ENCODE measurements at places on chromosomes 16 and 17.

DNA sequence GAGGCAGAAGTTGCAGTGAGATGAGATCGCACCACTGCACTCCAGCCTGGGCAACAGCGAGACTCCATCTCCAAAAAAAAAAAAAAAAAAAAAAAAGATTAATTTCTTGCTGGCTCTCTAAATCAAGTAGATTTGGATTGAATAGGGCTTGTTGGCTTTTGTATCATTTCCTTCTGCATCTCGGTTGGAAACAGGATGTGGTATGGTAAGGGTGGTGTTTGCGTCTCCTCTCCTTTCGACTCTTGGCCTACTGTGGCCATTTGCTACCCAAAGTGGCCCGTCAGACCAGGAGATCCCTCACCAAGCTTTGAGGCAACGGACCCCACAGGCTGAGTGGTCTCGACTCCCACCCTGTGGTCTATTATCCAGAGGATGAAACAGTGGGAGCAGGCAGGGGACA lies 168.0 kb upstream of the IRX3 start:
- no peak overlapping the region for H3K4me3 ChIP-seq
- peaks cover 22% of the 10 kb centered on the region for H3K27me3 ChIP-seq
- no peak overlapping the region for H3K27ac ChIP-seq
- peaks cover 10% of the 10 kb centered on the region for H3K4me1 ChIP-seq
- DNase-seq = no peak

DNA sequence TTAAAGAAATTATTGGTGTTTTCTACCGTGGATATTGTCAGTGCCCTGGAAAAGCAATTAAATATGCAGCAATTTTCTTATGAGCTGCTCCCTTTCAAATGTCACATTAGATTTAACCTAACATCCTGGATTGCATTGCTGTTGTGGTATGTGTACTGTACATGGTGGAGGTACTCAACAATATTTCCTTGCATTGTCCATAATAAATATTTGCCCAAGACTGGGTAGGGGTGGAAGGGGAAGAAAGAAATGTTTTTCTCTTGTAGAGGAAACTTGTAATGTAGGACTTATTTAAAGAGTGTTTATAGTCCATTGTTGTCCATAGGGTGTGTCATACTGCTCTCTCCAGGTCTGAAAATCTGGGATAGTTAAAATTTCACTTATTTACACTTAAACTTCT lies 346.2 kb upstream of the TBX2 start:
- no peaks in the 10 kb centered on the region for H3K27me3 ChIP-seq
- no peak overlapping the region for H3K27ac ChIP-seq
- H3K36me3 ChIP-seq = no peaks in the 10 kb centered on the region
- H3K4me1 ChIP-seq = no peaks in the 10 kb centered on the region

- no peaks in the 10 kb centered on the region for H3K36me3 ChIP-seq
- H3K27ac ChIP-seq = peak overlapping the region; percentile 84
- peak overlapping the region; percentile 84 for H3K4me3 ChIP-seq
- DNase-seq = peak; percentile 3
Measured at GRCh38 chr17:80545499-80545826, 825 bp downstream of the RPTOR start.

- H3K27me3 ChIP-seq = no peaks in the 10 kb centered on the region
- H3K36me3 ChIP-seq = peaks cover 8% of the 10 kb centered on the region
- peak; percentile 91 for DNase-seq
- peaks cover 16% of the 10 kb centered on the region for H3K4me1 ChIP-seq
- H3K4me3 ChIP-seq = peak within 1 kb of the TSS; percentile 75
Measured at GRCh38 chr17:30906101-30906911, at the start of gene TEFM. TSS of gene TEFM (minus strand) at chr17:30906238. CDS start at chr17:30906198, 40 bp downstream.

GRCh38 chr17:8368193-8368592 lies 8.3 kb downstream of the KRABD2 start:
- no peak overlapping the region for H3K27ac ChIP-seq
- H3K4me1 ChIP-seq = no peaks in the 10 kb centered on the region
- no peak for DNase-seq
- H3K27me3 ChIP-seq = no peaks in the 10 kb centered on the region

All from sigmoid colon (tissue), 7 donors.